ENCODE measurements at places on chromosomes 7 and 10.

DNA sequence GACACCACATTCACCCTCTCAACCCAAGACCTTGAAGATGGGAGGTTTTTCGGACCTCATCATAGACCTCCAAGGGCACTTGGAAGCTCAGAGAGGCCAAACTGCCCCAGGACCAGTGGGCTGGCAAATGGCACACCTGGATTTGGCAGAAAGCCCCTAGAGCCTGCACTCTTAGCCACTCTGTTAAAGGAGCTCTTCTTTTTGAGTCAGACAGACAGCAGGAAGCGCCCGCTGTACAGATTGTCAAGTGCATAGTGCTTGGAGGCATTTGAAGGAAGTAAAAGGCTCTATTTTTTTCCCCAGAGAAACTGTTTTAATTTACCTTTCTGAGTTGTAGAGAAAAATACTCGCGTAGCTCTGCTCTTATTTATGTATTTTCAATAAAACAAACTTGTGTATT is 408.6 kb upstream of the GALNT17 start:
- DNase-seq = no peak

DNA sequence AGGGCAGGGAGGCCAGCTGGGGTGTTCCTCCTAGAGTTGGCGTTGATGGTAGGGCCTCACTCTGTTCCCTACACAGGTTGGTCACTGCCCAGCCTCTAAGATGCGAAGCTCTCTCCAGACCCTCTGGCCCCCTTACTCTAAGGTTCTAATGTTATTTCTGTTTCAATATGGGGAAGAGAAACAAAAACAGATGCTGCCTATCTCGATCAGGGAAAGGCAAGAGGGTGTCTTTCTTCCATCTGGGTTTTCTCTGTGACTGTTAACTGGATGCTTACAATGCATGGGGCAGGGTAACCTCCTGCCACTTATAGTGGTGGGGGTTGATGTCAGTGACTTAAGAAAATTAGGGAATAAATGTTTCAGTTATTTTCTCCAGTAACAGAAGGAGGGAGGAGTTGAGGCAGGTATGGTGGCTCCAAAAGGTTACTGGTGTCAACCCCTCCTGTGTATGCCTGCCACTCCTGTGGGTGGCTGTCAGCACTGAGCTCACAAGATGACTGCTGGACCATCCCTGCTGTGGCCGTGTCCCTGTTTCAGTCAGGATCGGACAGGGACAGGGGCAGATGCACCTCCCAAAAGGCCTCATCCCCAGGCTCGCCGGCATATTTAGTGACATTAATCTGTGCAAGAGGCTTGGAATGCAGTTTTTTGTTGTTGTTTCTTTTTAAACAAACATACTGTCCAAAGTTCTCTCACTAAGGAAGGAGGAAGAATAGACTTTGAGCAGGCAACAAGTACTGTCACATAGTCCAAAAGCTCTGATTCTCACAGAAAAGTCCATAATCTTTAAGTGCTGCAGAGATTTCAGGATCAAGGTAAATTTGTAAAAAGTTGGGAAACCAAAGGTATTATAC is 39.6 kb upstream of the SYPL1 start:
- DNase-seq = no peak

DNA sequence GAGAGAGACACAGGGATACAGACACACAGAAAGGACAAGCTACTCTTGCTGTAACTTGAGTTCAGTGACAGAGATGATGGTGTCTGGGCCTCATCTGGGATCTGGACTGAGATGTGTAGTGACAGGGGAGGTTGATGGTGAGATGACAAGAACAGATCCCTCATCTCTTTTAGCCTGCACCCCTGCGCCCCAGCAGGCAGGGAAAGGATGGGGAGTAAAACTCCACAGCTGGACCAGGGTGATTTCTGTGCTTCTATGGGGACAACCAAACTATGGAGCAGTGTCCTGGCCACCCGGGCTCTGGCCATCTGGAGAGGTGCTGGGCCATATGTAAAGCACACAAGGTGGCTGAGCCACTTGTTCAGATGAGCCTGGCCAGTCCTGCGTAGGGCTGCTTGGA is 4.5 kb upstream of the LRRC18 start:
- DNase-seq = no peak

DNA sequence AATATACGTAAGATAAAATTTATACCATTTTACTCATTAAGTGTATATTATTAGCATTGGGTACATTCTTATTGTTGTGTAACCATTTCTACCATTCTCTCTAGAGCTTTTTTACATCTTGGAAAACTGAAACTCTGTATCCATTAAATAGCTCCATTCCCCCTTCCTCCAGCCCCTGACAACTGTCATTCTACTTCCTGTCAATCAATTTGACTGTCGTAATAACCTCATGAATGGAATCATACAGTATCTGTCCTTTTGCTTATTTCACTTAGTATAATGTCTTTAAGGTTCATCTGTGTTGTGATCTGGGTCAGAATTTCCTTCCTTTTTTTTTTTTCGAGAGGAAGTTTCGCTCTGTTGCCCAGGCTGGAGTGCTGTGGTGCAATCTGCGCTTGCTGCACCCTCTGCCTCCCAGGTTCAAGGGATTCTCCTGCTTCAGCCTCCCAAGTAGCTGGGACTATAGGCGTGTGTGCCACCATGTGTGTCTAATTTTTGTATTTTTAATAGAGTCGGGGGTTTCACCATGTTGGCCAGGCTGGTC is 15.6 kb downstream of the ZRANB1 start:
- DNase-seq = no peak

DNA sequence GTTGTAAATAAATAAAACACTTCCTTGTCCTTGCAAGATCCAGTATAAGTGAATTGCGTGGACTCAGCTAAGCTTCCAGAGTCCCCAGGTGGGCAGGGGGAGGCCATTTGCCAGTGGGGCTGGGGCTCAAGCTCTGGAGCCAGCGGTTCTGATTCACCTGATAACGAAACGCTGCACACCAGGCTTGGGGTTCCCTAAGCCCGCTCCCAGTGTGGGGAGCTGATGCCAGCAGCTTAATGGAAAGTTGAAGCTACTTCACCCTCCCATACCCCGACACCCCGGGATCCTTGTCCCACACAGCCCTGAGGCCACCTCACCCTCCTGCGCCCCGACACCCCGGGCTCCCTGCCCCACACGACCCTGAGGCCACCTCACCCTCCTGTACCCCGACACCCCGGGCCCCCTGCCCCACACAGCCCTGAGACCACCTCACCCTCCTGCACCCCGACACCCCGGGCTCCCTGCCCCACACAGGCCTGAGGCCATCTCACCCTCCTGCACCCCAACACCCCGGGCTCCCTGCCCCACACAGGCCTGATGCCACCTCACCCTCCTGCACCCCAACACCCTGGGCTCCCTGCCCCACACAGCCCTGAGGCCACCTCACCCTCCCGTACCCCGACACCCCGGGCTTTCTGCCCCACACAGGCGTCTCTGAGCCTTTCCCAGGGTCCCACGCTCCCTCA is 30.8 kb downstream of the FKBP6 start:
- DNase-seq = no peak

GRCh38 chr7:142690554-142691182 is 58.6 kb upstream of the PRSS1 start:
- DNase-seq = no peak

DNA sequence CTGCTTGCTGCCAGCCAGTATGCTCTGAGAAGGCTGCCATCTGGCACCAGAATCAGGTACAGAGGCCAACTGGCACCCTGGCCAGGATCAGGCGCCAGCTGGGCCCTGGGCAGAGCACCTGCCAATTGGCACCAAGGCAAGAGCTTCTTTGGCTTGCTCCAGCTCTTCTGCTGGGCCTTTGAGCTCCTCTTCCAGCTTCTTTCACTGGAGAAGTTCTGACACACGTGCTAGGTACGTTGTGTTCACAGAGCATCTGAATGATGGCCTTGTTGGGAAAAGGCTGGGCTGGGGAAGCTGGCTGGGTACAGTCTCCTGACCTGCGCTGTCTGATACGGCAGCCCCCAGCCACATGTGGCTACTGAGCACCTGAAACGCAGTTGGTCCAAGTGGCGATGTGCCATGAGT is 31.7 kb upstream of the OPALIN start:
- DNase-seq = no peak

GRCh38 chr7:115549910-115550309 is 480.7 kb downstream of the TFEC start:
- DNase-seq = no peak

- no peak for DNase-seq
Measured at GRCh38 chr7:3956949-3957348, 655.9 kb downstream of the SDK1 start.

GRCh38 chr10:88082806-88083596 is 219.6 kb downstream of the PTEN start:
- DNase-seq = no peak

GRCh38 chr7:116083796-116084195 is 53.2 kb upstream of the TFEC start:
- DNase-seq = no peak

- DNase-seq = no peak
Measured at GRCh38 chr7:140484951-140485499, 5.7 kb upstream of the MKRN1 start.

GRCh38 chr7:136399385-136399784 is 422.2 kb upstream of the MTPN start:
- DNase-seq = no peak

DNA sequence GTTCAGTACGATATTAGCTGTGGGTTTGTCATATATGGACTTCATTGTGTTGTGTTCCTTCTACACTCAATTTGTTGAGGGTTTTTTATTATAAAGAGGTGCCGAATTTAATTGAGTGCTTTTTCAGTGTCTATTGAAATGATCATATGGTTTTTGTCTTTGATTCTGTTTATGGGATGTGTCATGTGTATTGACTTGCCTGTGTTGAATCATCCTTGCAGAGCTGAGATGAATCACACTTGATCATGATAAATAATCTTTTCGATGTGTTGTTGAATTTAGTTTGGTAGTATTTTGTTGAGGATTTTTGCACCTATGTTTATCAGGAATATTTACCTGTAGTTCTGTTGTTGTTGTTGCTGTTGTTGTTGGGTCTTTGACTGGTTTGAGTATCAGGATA is 39.8 kb downstream of the ATOH7 start:
- DNase-seq = no peak

DNA sequence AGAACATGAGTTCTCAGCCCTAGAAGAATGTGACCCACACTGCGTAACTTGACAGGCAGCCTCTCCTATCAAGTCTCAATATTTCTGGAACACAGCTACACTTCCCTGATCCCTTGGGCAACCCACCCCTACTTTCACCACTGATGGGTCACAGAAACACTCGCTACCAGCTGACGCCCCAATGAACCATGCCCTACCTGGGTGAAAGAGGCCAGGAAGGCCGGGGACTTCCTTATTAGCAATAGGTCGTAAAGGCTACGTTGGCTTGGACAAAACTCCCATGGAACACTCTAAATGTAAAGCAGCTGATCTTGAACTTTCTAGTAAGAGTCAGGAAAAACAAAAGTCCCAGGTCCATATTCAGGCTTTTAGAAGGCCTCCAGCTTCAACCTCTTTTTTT is 202.3 kb upstream of the KCTD7 start:
- DNase-seq = no peak

- peak; percentile 16 for DNase-seq
Measured at GRCh38 chr10:48658243-48658974, 26.3 kb upstream of the WDFY4 start.

- no peak for DNase-seq
Measured at GRCh38 chr10:110966146-110966545, 46.7 kb downstream of the SHOC2 start.

DNA sequence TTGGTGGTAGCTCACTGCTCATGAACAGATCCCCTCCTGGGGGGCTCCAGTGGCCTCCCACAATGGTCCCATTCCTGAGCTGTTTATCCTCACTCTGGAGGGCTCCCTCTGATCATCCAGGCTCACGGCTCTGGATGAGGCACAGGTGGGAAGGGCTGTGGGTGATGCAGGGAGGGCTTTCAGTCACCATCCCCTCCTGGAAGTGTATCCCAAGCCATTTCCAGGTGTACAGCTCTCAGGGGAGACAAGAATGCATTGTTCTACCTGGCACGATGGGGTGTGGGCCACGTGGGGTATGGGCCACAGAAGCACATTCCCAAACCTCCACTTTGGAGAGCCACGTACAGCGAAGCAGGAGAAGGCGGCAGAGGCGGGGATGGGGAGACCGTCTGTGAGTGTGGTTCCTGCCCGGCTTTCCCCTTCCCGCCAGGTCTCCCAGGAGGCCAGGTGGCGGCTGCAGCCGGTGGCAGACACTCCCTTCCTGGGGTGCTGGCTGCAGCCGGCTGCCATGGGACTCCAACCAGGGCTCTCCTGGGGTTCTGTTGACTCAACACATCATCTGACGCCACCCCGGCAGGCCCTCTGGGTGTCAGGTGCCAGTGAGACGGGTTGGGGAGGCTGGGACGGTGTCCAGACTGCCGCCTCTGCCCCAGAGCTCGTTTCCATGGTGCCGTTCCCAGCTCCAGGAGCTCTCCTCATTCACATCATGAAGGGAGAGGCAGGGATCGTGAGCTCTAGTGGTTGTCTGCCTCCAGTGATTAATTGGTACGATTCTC is 169.7 kb upstream of the RHEB start:
- DNase-seq = no peak

- DNase-seq = no peak
Measured at GRCh38 chr10:101573885-101574753, 13.9 kb downstream of the POLL start.

- no peak for DNase-seq
Measured at GRCh38 chr7:98107313-98107721, 655 bp downstream of the LMTK2 start.

DNA sequence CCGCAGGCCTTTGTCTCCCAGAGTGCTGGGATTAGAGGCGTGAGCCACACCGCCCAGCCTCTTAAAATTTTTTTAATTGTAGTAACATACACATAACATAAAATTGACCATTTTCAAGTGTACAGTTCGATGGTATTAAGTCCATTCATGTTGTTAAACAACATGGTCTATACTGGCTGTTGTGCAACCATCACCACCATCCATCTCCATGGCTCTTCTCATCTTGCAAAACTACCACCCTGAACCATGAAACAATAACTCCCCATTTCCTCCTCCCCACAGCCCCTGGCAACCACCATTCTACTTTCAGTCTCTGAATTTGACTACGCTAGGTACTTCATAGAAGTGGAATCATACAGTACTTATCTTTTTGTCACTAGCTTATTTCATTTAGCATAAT is 7.9 kb upstream of the ZFYVE27 start:
- no peak for DNase-seq

DNA sequence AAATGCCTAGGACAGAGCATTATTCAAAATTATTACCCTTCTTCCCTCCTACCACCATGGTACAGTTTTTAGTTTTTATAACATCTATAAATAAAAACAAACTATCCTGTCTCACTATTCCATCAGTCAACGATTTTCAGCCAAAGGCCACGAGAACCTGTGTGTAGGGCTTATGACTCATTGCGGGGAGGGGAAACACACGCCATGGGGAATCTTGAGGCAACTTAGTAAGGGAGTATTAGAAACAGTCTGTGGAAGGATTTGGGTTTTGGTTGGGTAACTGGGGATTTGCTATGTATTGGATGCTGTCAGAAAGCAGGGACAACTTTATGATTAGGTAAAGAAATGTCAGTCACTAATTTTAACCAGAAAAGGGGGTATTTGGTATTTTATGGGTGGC is 14.7 kb downstream of the GPR141 start:
- DNase-seq = no peak

- DNase-seq = no peak
Measured at GRCh38 chr7:47026780-47027361, 555.0 kb downstream of the TNS3 start.

GRCh38 chr10:45180946-45181875 is 134.2 kb downstream of the OR13A1 start:
- no peak for DNase-seq

- no peak for DNase-seq
Measured at GRCh38 chr7:141340991-141341390, 210.2 kb upstream of the AGK start.

- no peak for DNase-seq
Measured at GRCh38 chr7:30079880-30080279, 51.7 kb downstream of the PLEKHA8 start.
